ENCODE measurements at places on chromosomes 6 and 20. TPM values are rescaled to one million over a fixed set of nuclear protein-coding genes. Genes with fewer than 3 reads are reported as not detected.

GRCh38 chr6:134491477-134491876, 173.6 kb upstream of the SGK1 start:
- no peak for DNase-seq

DNA sequence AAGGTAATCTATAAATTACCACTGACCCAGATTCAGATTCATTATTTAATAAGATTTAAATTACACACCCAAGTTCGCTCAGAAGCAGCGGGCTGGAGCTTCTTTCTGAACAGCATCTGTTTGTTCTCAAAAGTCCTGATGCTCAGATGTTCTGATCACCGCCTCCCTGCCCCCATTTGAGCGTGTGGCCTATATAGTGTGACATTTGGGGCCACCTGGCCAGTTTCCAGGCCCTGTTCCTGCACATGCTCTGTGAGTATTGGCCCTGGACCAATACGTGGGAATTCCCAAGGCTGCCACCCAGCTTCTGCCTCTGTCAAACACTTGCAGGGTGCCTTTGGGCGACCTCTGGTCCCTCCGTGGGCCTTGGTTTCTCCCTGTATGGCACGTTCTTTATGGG, 228.8 kb downstream of the TFAP2C start:
- no peak for DNase-seq

GRCh38 chr20:63425846-63426485, 46.5 kb downstream of the KCNQ2 start:
- no peak for DNase-seq

DNA sequence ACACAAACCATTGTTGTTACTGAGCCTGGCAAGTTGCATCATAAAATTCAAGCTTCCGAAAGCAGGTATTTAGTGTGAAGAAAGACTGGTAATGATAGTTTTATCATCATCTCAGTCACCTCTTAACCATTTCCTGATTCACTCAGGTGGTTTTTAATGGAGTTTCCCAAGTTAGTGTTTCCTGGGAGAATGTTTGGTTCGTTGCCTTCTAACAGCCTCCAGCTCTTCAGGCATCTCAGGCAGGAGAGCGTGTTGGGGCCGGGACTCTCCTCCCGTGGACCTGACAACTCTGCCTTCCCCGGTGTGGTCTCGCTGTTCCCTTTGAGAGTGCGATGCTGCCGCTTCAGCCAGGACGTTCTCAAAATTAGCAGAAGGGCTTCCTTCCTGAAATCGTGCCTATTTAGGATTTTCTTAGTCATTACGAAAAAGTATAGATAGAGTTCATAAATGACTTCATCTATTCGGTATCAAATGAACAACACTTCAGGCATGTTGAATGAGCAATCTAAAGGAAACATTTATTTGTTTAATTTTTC, 105.0 kb upstream of the QKI start:
- DNase-seq = no peak

- no peak for DNase-seq
Observed at GRCh38 chr6:134805168-134805567, 144.7 kb downstream of the ALDH8A1 start.

DNA sequence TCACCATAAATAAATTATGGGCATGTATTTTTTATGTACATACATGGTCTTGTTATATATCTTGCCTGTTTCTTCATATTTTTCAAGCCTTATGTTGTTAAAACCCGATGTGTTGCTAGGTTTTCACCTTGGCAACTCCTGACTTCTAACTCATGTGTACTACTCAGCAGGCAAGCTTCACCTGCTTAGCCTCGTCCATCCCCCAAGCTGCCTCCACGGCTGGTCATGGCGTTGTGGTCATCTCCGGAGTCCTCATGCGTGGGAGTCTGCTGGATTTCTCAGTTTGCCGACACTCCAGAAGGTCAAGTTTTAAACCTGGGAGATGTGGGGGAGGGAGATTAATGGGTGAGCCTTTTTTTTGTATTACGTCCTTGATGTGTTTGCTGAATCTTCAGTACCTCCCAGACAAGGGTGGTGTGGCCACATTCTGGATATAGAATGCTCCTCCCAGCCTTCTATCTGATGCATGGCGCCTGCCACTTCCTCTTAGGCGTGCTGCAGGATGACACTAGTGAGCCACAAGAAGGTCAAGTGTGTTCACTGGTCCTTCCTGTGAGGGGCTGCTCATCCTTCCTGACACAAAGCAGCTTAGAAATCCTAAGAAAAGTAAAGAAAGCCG, 26.6 kb upstream of the EDN3 start:
- DNase-seq = no peak

GRCh38 chr6:135434095-135434494, 63.4 kb downstream of the AHI1 start:
- DNase-seq = no peak

PGBD1 gene
- total RNA-seq = 11.7 TPM

PAK5 gene
- total RNA-seq = 12.2 TPM

SLC22A3 gene
- 1.7 TPM for total RNA-seq

CALHM6 gene
- 0.75 TPM for total RNA-seq

DNPH1 gene
- 39.0 TPM for total RNA-seq

GPR6 gene
- not detected for total RNA-seq

EEF1A2 gene
- 11.8 TPM for total RNA-seq

SMOC2 gene
- 5.9 TPM for total RNA-seq

KCNK15 gene
- 0.27 TPM for total RNA-seq

CYP39A1 gene
- 10.3 TPM for total RNA-seq

Data from progenitor cell of endocrine pancreas (in vitro differentiated cells).